Stimulated activated CD8-positive, alpha-beta memory T cell treated with anti-CD3 and anti-CD28 coated beads, Interleukin-4, amount 100 ng/mL, for 1 hour (primary cell): ENCODE measurements at places on chromosomes 13 and 19.

GRCh38 chr13:50392977-50393376 is 377.7 kb downstream of the KCNRG start:
- DNase-seq, result no peak

- no peak for DNase-seq
These were observed 16.0 kb upstream of the PRR19 start for GRCh38 chr19:42285988-42286348.

- DNase-seq, result no peak
These were observed 99.6 kb upstream of the MCF2L start for GRCh38 chr13:112869202-112870050.

DNA sequence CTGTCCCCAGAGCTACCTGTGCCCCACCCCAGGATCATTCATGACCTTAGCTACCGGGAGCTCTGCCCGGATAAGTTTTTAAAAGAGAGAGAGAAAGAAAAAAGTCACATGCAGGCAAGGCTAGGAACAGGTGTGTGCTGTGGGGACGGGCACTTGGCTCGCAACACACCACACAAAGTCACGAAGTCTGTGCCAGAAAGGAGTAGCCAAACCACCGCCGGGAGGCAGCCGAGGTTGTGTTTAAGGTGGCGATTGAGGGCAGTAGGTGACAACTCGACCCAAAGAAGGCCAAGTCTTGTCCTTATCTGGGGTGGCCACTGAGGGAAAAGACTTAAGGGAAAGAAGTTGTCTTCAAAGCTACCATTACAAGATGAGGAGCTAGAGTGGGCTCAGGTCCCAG is 4.6 kb upstream of the TSHZ3 start:
- no peak for DNase-seq

DNA sequence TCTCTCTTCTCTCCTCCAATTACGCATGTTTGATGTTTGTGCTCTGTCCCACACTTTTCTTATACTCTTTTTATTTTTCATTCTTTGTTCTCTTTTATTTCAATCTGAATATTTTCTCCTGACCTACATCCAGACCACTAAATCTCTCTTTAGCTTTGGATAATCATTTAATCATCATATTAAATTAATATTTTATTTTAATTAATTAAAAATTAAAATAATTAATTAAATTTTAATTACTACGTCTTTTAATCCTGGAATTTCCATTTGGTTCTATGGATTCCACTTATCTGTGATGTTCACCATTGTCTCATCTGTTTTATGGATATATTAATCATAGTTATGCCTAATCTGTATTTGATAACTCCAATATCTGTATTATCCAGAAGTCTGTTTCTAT is 62.4 kb downstream of the SPACA7 start:
- no peak for DNase-seq

GRCh38 chr13:53045189-53045588 is 16.6 kb downstream of the OLFM4 start:
- DNase-seq, result no peak

GRCh38 chr19:16496613-16496983 is 404 bp downstream of the C19orf44 start:
- no peak for DNase-seq

DNA sequence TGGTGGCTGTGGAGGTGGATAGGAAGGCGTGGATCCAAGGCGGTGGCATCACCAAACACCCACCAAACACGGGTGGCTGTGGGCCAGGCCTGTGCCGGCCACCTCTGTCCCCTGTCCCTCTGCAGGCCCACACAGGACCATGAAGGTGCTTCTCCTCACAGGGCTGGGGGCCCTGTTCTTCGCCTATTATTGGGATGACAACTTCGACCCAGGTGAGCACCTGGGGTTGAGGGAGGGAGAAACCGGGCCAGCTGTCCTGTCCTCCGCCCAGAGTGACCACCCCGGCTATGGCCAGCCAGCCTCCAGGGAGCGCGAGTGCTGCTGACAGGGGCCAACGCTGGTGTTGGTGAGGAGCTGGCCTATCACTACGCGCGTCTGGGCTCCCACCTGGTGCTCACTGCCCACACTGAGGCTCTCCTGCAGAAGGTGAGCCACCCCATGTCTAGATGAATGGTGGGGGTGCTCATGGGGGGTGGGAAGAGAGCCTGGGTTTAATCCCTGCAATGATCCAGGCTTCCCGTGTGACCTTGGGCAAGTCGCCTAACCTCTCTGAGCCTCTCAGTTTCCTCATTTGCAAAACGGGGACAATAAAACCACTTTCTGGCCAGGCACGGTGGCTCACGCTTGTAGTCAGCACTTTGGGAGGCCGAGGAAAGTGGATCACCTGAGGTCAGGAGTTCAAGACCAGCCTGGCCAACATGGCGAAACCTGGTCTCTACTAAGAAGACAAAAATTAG is 4.0 kb downstream of the HSD11B1L start:
- DNase-seq, result no peak

GRCh38 chr19:15154002-15154612 is 46.7 kb downstream of the NOTCH3 start:
- DNase-seq, result no peak

GRCh38 chr13:103188713-103189326 is 122.6 kb upstream of the SLC10A2 start:
- DNase-seq, result no peak

DNA sequence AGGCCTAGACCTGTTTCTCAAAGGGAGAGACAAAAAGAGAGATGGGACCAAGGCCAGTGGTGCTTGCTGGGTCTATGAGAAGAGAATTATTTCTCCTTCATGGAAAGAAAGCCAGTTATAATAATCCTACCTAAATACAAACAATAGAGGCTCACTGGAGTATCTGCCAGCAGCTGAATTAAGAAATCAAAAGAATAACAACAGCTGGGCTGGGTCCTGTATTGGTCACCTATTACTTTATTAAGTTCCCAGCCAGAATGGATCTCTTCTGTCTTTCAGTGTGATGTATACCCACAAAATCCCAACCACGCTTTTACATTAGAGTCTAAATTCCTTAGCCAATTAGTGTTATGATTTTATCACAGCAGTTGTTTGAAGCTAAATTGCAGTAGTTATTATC is 297.8 kb upstream of the DACH1 start:
- DNase-seq, result no peak
